ENCODE measurements at places on chromosomes 2 and 18. TPM values are rescaled to one million over a fixed set of nuclear protein-coding genes. Genes with fewer than 3 reads are reported as not detected.
A peak's percentile ranks its signal among the peaks of the same experiment; 100 is the strongest.

GRCh38 chr2:21820271-21820670, 696.5 kb downstream of the TDRD15 start:
- no peak overlapping the region for H3K27ac ChIP-seq
- no peaks in the 10 kb centered on the region for H3K36me3 ChIP-seq
- no peak for DNase-seq
- no peak overlapping the region for H3K4me3 ChIP-seq
- H3K4me1 ChIP-seq = no peaks in the 10 kb centered on the region

GRCh38 chr18:73986711-73987110, 160.9 kb downstream of the FBXO15 start:
- H3K4me1 ChIP-seq = no peaks in the 10 kb centered on the region
- H3K36me3 ChIP-seq = no peaks in the 10 kb centered on the region
- no peak overlapping the region for H3K4me3 ChIP-seq
- peaks cover 2% of the 10 kb centered on the region for H3K27me3 ChIP-seq
- DNase-seq = no peak

DNA sequence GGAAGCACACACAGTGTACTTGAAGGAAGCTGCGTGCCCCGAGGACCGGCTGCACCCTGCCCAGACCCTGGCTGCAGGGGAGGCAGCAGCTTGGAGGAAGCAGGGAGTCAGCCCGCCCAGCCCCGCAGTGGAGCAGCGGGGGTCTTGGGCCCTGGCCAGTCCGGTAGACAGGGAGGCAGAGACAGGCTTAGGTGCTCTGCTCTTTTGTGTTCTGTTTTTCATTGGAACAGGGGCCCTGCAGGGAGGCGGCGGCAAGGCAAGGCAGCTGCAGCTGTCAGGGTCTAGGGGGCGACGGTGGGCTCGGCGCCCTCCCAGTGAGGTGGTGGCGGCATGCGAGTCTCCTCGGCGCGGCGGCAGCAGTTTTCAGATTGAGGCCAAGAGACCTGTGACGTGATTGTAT, 53.3 kb upstream of the TFCP2L1 start:
- H3K4me1 ChIP-seq = no peaks in the 10 kb centered on the region
- no peak for DNase-seq
- H3K27ac ChIP-seq = no peak overlapping the region
- no peak overlapping the region for H3K4me3 ChIP-seq

IFIH1 gene
- total RNA-seq = 50.4 TPM

PSMA8 gene
- 1.3 TPM for total RNA-seq

DNA sequence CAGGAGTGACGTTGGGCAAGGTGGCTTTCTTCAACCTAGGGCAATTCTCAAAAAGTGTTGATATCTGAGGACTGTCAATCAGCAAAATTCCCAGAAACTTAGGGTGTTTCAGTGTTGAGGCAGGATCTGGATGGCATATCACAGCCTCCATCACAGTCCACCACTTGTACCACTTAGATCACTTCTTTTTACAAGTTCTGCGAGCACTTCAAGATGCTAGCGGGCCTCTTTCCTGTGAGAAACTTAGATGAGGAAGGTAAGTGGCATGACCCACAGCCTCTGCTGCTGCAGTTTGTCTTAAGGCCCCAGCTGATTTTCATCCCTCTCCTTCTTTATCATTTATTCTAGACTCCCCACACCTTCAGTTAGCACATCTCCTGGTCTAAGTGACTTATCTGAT, 295.4 kb upstream of the ZNF521 start:
- no peaks in the 10 kb centered on the region for H3K27me3 ChIP-seq
- H3K4me3 ChIP-seq = no peak overlapping the region
- H3K27ac ChIP-seq = no peak overlapping the region
- no peaks in the 10 kb centered on the region for H3K4me1 ChIP-seq
- no peaks in the 10 kb centered on the region for H3K36me3 ChIP-seq
- no peak for DNase-seq

- no peak overlapping the region for H3K27ac ChIP-seq
- H3K4me3 ChIP-seq = no peak overlapping the region
- no peak for DNase-seq
Measured at GRCh38 chr2:226440127-226440918, 359.3 kb downstream of the IRS1 start.

DNA sequence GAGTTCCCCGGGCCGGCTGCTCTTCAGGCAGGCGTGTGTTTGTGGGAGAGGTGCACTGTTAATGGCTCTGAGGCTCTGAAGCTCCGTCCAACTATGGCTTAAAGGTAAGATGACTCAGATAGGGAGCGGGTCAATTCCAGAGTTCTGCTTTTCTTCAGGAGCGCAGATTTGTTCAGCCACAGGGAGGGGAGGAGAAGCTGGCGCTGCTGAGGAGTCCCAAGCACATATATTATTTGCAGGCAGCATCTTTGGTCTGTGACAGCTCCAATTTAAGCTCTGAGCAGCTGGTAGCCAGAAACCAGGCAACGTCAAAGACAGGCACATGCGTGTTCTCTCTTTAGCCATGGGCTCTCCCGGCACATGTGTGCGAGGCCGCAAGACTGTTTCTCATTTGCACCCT, 229.2 kb downstream of the BCL2 start:
- H3K27me3 ChIP-seq = peaks cover 33% of the 10 kb centered on the region
- no peaks in the 10 kb centered on the region for H3K36me3 ChIP-seq
- no peak overlapping the region for H3K4me3 ChIP-seq
- no peak for DNase-seq

DNA sequence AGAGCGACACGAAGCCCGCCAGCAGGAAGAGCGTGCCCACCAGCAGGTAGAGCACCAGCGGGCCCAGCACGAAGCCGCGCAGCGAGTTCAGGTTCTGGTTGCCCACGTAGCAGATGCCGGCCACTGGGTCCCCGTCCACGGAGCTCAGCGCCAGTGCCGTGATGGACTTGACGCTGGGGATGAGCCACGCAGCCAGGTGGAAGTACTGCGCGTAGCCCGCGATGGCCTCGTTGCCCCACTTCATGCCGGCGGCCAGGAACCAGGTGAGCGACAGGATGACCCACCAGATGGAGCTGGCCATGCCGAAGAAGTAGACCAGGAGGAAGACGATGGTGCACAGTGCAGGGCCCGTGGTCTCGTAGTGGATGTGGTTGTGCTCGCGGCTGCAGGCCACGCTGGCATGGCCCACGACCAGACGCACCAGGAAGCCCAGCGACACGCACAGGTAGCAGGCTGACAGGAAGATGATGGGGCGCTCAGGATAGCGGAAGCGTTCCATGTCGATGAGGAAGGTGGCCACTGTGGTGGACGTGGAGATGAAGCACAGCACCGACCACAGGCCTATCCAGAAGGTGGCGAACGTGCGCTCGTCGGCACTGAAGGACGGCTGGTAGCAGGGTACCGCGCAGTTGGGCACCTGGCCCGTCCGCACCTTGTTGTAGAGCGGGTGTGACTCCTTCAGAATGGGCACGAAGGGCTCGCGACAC, 2.1 kb downstream of the FZD5 start:
- H3K36me3 ChIP-seq = peaks cover 3% of the 10 kb centered on the region
- peaks cover 13% of the 10 kb centered on the region for H3K4me1 ChIP-seq
- peak overlapping the region; percentile 86 for H3K4me3 ChIP-seq
- DNase-seq = peak; percentile 29
- peaks cover 47% of the 10 kb centered on the region for H3K27me3 ChIP-seq

MAIP1 gene
- total RNA-seq = 19.2 TPM

GRCh38 chr2:112074506-112074905, 19.4 kb downstream of the TMEM87B start:
- no peak overlapping the region for H3K27ac ChIP-seq
- no peak overlapping the region for H3K4me3 ChIP-seq
- DNase-seq = no peak
- H3K36me3 ChIP-seq = peaks cover 71% of the 10 kb centered on the region

DNA sequence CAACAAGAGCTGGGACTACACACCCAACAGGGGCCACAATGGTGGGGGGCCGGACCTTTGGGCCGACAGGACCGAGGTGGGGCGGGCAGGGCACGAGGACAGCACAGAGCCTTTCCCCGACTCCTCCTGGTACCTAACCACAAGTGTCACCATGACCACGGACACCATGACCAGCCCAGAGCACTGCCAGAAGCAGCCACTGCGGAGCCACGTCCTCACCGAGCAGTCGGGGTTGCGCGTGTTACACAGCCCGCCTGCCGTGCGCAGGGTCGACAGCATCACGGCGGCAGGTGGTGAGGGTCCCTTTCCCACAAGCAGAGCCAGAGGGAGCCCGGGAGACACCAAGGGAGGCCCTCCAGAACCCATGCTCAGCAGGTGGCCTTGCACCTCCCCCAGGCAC, 119.5 kb downstream of the MTCL1 start:
- H3K36me3 ChIP-seq = no peaks in the 10 kb centered on the region
- H3K4me1 ChIP-seq = no peaks in the 10 kb centered on the region
- no peak overlapping the region for H3K27ac ChIP-seq
- H3K4me3 ChIP-seq = no peak overlapping the region

GRCh38 chr18:58391932-58392323, 237.0 kb downstream of the ALPK2 start:
- DNase-seq = no peak
- H3K4me3 ChIP-seq = no peak overlapping the region
- H3K4me1 ChIP-seq = peaks cover 8% of the 10 kb centered on the region
- no peaks in the 10 kb centered on the region for H3K27me3 ChIP-seq
- H3K36me3 ChIP-seq = no peaks in the 10 kb centered on the region

DNA sequence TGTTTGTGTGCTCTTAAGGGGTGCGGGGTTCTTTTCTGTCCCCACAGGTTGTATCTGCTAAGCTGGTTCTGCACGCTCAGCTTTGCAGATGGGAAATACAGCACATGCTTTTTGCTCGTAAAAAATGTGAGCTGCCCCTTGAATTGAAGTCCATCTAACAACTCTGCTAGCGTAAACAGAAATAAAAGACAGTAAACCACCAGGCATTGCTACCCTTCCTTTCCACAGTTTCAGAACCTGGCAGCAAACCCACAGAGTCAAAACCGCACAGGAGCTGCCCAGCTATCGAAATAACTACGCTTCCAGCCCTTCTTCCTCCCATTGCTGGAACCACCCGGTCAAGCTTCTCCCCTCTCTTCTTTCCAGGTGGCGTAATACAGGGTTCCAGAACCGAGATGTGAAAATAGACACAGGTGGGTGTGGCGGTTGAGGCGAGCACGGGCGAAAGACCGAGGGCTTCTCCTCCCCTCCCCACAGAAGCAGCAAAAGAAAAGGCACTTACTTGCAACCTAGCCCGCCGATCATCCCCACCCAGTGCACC, 479 bp downstream of the SCN9A start:
- H3K4me1 ChIP-seq = peaks cover 10% of the 10 kb centered on the region
- H3K36me3 ChIP-seq = no peaks in the 10 kb centered on the region
- peak overlapping the region; percentile 83 for H3K4me3 ChIP-seq
- no peak overlapping the region for H3K27ac ChIP-seq
- DNase-seq = no peak
- peaks cover 45% of the 10 kb centered on the region for H3K27me3 ChIP-seq

DNA sequence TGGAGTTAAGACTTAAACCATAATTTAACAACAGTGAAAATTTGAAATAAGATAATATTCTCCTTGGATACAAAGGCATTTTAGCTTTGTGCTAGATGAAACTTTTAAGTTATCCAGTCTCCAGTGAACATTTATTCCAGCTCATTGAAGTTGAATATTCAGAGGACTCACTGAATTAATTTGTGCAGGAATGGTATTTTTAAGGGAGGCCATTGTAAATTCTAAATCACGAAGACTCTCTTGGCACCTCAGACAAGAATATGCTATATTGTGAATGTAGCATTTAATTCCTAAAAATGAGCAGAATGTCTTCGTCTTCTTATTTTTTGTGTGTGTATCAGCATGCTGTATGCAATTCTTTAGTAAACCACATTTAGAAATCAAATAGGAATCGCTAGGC, 731.7 kb upstream of the RAB6C start:
- H3K27ac ChIP-seq = no peak overlapping the region
- no peaks in the 10 kb centered on the region for H3K27me3 ChIP-seq
- no peaks in the 10 kb centered on the region for H3K4me1 ChIP-seq
- H3K36me3 ChIP-seq = no peaks in the 10 kb centered on the region
- no peak overlapping the region for H3K4me3 ChIP-seq

MAP3K19 gene
- total RNA-seq = not detected

TTR gene
- total RNA-seq = not detected

SLC38A11 gene
- total RNA-seq = not detected

- H3K4me3 ChIP-seq = no peak overlapping the region
- no peaks in the 10 kb centered on the region for H3K36me3 ChIP-seq
- no peaks in the 10 kb centered on the region for H3K4me1 ChIP-seq
Measured at GRCh38 chr18:8686611-8687010, 18.7 kb upstream of the MTCL1 start.

GRCh38 chr2:60899892-60900249, 18.5 kb downstream of the REL start:
- H3K4me1 ChIP-seq = peaks cover 4% of the 10 kb centered on the region
- peaks cover 27% of the 10 kb centered on the region for H3K36me3 ChIP-seq
- H3K27ac ChIP-seq = no peak overlapping the region
- H3K27me3 ChIP-seq = no peaks in the 10 kb centered on the region

DNA sequence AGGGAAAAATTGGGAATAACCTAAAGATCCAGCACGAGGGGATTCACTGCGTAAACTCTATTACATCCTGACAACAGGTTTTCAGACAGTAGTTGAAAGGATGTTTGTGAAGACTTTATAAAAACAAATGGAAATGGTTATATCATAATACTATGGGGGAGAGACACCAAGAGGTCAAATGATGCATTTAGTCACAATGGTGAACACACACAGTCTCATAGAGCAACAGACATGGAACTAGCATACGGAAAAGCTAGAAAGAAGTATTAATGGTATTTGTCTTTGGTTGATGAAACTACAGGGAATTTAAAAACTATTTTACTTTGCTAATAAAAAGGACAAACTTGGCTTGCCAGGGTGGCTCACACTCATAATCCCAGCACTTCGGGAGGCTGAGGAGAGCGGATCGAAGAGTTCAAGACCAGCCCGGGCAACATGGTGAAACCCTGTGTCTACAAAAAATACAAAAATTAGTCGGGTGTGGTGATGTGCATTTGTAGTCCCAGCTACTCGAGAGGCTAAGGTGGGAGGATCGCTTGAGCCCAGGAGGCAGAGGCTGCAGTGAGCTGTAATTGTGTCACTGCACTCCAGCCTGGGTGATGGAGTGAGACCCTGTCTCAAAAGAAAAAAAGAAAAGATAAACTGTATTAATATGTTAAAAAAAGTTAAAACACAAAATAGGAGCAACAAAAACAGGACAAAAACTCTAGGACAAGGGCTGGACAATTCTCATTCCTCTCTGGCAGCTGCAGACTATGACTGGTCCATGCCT, 94.8 kb downstream of the MYCN start:
- no peaks in the 10 kb centered on the region for H3K4me1 ChIP-seq
- no peak overlapping the region for H3K27ac ChIP-seq
- no peaks in the 10 kb centered on the region for H3K27me3 ChIP-seq
- no peak overlapping the region for H3K4me3 ChIP-seq

DNA sequence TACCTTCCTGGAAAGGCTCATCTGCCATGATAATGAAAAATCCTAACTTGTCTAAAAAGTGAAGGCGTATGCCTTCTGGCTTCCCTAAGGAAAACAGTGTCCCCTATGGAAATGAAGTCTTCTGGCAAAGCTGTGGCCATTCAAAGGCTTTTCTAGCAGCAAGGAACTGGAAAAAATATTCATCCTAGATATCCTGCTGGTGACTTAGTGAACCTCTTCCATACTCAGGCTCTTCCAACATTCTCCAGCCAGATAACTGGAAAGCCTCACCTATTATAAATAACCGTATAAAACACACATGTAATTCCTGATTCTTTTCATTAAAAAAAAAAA, 84.7 kb downstream of the RBMS1 start:
- H3K36me3 ChIP-seq = peaks cover 10% of the 10 kb centered on the region
- no peaks in the 10 kb centered on the region for H3K27me3 ChIP-seq
- peak overlapping the region; percentile 94 for H3K4me3 ChIP-seq
- peak overlapping the region; percentile 95 for H3K27ac ChIP-seq

PRKAG3 gene
- total RNA-seq = not detected

Measured in activated naive CD8-positive, alpha-beta T cell treated with anti-CD3 and anti-CD28 coated beads, Interleukin-2, amount 10 ng/mL, durations not matched to agents 7 days and 5 days (primary cell).